RCC 7860 (cell line): ENCODE measurements at places on chromosomes 12 and 14.

- no peak for DNase-seq
Measured at GRCh38 chr12:92362785-92363184, 217.1 kb upstream of the BTG1 start.

DNA sequence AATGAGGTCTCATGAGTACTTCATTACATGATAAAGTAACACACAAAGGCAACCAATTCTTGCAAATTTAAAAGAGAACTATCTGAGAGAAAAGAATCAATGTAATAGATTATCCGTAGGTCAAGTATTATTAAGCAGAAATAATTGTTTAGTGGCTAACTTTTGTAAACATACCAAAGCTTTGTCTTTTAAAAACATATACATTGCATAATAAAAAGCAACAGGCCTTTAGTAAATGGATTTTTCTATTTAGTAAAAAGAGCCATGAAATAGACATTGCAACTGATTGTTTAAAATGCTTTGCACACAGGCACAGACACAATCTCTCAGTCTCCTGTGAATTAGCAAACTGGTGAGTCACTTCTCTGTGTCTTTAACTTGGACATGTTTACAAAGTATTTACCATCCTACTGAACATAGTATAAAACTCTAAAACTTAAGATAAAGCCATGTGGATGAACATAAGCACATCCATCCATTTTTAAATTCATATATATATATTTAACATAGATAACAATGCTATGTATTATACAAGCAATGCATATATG lies 518.7 kb upstream of the MGAT4C start:
- no peak for DNase-seq

GRCh38 chr12:113202300-113203075 lies 17.0 kb downstream of the RITA1 start:
- DNase-seq, result no peak

- DNase-seq, result no peak
Measured at GRCh38 chr14:90512329-90512991, 115.6 kb downstream of the CALM1 start.

- no peak for DNase-seq
Measured at GRCh38 chr12:90984114-90984513, 20.7 kb downstream of the EPYC start.

DNA sequence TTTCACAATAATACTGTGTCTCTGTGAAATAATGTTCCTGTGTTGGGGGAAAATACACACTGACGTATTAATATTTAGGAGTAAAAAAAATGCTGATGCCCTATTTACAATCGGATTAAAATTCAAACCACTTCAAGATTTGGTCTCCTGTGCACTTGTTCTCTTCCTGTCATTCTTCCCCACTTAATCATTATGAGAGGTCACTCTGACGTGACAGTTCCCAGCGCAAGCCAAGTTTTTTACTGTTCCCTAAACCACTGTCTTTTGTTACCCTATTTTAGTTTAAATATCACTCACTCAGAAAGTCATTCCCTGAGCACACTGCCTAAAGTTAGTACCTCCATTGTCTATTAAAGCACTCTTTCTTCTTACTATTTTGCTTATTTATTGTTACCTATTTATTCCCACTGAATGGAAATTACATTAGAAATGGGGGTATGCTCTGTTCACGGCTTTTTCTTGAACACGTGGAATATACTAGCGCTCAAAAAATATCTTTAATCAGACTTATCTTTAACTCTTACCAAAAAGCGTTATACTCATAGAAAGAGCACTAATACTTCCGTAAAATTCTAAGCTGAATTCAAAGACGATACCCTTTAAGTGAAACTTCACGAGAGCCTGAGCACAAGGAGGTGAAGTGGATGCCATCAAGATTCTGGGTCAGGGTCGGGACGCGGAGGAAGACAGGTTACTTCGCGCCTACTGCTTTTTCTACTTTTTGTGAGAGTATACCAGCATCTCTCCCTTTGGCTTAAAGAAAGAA lies 670 bp upstream of the PSMA3 start:
- peak; percentile 6 for DNase-seq

GRCh38 chr14:103633391-103633790 lies 4.4 kb downstream of the KLC1 start:
- DNase-seq, result no peak

DNA sequence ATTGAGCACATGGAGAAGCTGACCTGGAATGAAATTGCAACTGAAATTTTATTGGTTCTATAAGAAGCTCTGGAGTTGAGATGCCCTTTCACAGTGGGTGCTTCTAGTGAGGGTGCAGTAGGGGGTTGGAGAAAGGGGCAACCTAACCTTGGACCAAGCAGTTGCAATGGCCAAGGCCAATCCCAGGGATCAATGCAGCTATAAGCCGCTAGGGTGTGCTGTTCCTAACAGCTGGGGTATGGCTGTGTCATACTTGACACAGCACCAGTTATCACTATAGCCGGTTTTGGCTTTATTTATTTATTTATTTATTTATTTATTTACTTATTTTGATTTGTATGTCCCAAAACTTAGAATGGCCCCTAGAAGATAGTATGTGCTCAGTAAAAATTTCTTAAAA lies 505.9 kb downstream of the FLRT2 start:
- no peak for DNase-seq

DNA sequence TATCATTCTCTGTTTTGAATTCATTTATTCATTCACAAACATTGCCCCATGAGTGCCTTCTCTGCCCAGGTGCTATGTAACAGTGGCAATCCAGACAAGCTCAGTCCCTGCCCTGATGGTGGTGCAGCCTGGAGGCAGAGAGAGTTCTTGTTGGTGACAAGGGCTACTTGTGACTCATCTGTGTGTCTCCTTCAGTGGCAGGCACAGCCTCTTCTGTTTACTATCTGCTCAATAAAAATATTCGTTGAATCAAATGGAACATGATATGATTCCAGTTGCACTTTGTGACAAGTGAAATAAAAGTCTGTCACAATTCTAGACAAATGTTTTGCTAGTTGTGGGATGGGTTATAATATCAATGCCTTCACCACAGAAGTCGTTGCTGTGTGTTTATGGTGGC lies 20.6 kb upstream of the CPM start:
- DNase-seq, result no peak

- DNase-seq, result no peak
Measured at GRCh38 chr12:119334430-119335170, at the start of gene CCDC60. Gene CCDC60, plus strand, starts transcription at chr12:119334729. Its CDS starts 448 bp downstream, at chr12:119335177.

GRCh38 chr12:88552610-88553079 lies 27.6 kb downstream of the KITLG start:
- DNase-seq, result no peak

DNA sequence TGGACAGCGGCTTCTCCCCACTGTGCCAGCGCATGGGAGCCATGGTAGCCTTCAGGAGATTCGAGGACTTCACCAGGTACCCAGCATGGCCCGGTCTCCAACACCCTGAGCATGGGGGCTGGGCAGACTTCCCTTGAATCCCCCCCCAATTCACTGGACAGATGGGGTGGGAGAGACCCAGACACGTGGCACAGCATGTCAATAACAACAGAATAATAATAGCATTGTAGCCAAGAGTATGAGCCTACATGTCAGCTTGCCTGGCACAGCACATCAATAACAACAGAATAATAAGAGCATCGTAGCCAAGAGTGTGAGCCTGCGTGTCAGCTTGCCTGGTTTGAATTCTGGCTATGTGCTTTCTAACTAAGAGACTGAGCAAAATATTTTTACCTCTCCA lies 76.4 kb downstream of the FOXN4 start:
- no peak for DNase-seq

GRCh38 chr14:102192840-102193502 lies 53.3 kb downstream of the WDR20 start:
- DNase-seq, result no peak

- no peak for DNase-seq
Measured at GRCh38 chr12:51432921-51433320, 8.3 kb downstream of the SLC4A8 start.

- no peak for DNase-seq
Measured at GRCh38 chr12:5439371-5439771, 7.5 kb downstream of the NTF3 start.

- DNase-seq, result no peak
Measured at GRCh38 chr14:103137689-103138300, 14.5 kb downstream of the TNFAIP2 start.

- DNase-seq, result no peak
Measured at GRCh38 chr12:131914179-131914702, 14.8 kb upstream of the PUS1 start.

- no peak for DNase-seq
Measured at GRCh38 chr12:13980538-13981295, 685 bp downstream of the GRIN2B start.

DNA sequence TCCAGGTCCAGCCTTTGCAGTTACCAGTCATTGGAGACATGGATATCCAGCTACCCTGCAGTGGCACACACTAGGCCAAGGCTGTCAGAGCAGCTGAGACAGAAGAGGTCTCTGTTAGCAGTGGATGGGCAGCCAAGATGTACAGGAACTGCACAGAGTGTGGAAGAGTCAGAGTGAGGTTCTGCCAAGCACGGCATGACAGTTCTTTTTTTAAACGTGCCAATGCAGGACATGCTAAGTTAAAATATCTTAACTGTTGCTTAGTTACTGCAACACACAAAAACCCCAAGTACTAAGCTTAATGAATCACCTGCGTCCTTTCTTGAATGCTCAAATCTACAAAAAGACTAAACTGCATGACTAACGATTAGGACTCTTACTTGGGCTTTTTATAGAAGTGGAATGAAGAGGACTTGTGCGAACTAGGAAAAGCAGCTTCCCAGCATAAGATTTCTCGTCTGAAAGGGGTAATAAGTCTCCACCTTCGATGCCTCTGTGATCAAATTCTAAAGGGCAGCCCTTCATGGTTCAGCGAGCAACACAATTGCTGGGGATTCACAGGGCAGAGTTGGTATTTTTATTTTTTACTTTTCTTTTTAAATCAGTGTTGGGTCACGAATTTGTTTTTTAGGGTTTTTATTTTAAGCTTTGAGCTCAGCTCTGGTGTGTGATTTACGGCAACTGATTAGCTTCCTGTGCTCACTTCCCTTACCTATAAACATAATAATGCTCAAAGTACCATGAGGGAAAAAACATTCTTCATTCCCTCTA lies 20.6 kb downstream of the MAPK1IP1L start:
- DNase-seq, result peak; percentile 83

DNA sequence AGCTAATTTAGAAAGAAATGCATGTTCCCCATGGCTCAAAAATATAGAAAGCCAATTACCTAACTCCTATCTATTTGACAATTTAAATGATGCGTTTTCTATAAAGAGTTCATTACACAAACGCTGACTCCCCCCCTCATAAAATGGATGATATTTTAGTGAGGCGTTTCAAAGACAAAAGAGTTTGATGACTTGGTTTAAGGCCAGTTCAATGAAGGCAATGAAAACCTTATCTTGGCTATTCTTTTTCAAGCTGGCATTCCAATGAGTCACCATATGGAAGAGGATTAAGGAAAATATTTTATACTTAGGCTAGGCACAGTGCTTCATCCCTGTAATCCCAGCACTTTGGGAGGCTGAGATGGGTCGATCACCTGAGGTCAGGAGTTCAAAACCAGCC lies 62.7 kb downstream of the HMGA2 start:
- DNase-seq, result peak; percentile 53
